ENCODE measurements at places on chromosomes 4 and X.

DNA sequence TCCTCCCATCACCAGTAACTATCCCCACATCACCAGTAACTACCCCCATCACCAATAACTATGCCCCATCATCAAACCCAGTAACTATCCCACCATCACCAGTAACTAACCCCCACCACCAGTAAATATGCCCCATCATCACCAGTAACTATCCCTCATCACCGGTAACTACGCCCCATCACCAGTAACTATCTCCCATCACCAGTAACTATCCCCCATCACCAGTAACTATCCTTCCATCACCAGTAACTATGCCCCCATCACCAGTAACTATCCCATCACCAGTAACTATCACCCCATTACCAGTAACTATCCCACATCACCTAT lies 2.9 kb downstream of the ASMTL start:
- DNase-seq, result no peak

DNA sequence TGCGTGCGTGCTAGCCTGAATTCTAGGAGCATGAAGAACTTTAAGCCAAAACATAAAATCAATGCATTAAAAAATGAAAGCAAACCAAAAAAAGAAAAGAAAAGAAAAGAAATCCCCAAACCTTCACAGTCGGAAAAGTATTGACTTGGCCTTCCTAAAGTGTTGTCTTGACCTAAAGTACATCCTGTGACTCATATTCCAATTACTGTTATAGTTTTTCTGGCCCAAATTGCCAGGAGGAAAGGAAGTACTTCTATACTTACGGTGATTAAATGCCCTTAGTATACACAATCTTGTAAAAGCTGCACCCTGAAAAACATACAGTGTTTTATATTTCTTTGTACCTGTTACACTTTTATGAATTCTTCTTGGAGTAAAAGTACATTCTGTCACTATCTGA lies 512.8 kb downstream of the ANKRD50 start:
- DNase-seq, result no peak

- DNase-seq, result peak; percentile 7
These were observed 41.2 kb upstream of the PDGFC start for GRCh38 chr4:157012781-157013180.

DNA sequence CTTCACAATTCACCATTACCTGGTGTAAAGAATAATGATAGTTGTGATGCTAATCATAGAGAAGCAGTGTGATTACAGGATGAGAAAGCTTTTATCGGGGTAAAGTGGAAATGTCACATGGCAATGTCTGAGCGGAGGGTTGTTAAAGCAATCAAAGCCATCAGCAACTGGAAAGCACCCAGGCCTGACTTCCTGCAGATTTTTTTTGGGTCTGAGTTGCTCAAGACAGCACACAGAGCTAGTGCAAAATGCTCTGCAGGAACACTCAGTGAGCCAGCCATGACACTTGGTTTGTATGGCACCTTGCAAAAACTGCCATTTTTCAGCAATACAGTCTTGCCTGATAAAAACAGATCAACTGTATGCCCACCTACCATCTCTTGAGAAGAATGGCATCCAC lies 152.9 kb downstream of the COL4A6 start:
- DNase-seq, result no peak

GRCh38 chrX:35046660-35047296 lies 104.2 kb downstream of the FAM47B start:
- DNase-seq, result peak; percentile 7

GRCh38 chr4:15704129-15704528 lies 1.3 kb downstream of the BST1 start:
- no peak for DNase-seq

DNA sequence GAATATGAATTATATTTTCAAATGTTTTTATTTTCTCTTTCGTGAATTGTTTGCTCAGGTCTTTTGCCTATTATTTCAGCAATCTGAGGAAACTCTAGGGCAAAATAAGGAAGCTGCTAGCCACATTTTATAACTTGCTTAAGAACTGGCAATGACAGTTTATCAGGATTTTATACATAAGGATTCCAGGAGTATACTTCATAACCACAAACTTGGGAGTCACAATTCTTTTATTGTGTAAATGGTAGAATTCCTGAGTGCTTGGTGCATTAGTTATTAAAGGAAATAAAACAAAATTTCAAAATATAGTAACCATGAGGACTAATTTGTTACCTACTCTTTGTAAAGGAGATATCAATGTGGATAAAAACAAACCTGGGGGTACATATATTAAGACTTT lies 54.4 kb downstream of the PALLD start:
- DNase-seq, result peak; percentile 40

DNA sequence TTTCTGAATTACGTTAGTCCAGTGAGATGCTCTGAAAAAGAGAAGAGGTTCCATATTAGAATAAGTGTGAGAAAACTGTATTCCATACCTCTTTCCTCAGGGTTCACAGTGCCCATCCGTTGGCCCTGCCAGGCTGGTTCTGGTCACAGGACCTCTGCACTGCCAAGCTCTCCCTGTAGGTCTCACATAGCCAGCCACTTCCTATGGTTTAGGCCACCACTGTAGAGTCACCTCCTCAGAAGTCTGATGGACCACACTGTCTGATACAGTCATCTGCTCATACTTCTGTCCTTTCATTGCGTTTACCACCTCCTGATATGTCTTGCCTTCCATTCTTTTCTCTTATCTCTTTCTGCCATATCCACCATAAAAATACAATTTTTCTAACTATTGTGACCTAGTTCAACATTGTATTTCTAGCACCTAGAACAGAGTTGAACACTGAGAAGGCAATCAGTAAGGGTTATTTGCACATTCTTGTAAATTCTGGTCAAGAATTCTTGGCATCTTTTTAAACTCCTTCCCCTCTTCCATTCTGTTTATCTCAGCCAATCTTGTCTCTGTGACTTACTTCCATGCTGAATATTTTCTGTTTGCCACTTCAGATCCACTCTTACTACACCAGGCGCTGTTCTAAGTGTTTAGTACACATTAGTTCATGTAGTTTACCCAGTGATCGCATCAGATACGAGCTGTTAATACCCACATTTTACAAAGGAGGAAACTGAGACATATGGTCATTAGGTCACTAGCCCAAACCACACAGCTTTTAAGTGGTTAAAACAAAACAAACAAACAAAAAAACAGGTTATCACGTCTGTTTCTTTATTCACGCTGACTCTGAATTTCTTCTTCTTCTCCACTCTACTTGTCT lies 125.6 kb downstream of the CBR4 start:
- no peak for DNase-seq

GRCh38 chr4:176303938-176304337 lies 15.8 kb upstream of the SPCS3 start:
- no peak for DNase-seq

- DNase-seq, result no peak
These were observed 7.7 kb downstream of the TLR7 start for GRCh38 chrX:12874581-12874980.

GRCh38 chrX:48560681-48561080 lies 13.6 kb upstream of the RBM3 start:
- no peak for DNase-seq

DNA sequence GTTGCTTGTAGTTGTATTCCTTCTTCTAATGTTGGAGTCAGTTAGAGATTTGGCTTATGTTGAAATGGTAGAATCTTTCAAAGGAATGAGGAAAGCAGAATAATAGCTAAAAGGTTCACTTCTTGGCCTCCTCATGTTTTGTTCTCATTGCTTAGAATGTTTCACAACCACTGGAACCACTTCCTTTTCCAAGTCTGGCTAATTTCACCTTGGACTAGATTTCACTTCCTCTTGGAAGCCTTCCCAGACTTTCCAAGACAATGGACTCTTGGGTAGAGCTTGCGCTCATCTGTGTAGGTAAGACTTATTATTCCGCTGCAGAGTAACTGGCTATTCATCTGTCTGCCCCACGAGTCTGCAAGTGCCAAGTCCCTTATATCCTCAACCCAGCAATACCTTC lies 8.3 kb downstream of the SPATA18 start:
- no peak for DNase-seq

GRCh38 chr4:13902146-13902545 lies 274.6 kb upstream of the BOD1L1 start:
- no peak for DNase-seq

GRCh38 chr4:129043523-129043922 lies 49.8 kb downstream of the SCLT1 start:
- peak; percentile 10 for DNase-seq

- DNase-seq, result no peak
These were observed 235.3 kb downstream of the AR start for GRCh38 chrX:67779099-67779498.

GRCh38 chrX:154441564-154441963 lies 2.4 kb upstream of the FAM50A start:
- no peak for DNase-seq

DNA sequence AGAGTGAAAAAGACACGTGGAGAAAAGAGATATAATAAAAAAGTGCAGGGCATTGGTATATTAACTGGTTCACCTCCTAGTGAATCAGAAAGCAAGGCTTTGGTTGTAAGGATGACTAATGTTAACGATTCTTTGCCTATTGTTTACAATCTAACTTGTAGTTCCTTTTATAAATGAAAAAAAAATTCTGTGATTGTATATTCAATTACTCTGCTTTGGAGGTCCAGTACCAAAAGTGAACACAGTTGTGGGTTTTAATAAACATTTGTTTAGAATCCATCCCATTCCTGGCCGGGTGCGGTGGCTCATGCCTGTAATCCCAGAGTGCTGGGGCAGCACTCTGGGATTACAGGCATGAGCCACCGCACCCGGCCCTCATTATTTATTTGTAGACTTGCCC lies 36.9 kb upstream of the PRSS12 start:
- peak; percentile 23 for DNase-seq

- DNase-seq, result no peak
These were observed 99.1 kb downstream of the NHSL2 start for GRCh38 chrX:72009731-72010130.

DNA sequence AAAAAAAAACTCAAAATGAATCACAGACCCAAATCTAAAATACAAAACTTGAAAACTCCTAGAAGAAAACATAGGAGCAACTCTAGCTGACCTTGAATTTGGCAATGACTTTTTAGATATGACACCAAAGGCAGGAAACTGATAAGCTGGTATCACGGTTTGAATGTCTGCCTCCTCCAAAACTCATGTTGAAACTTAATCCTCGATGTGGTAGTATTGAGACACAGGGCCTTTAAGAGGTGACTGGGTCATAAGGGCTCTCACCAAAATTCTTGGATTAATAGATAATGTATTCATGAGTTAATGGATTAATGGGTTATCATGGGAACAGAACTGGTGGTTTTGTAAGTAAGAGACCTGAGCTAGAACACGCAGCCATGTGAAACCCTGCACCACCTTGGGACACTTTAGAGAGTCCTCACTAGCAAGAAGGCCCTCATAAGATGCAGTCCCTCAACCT lies 40.5 kb downstream of the FRYL start:
- DNase-seq, result no peak

DNA sequence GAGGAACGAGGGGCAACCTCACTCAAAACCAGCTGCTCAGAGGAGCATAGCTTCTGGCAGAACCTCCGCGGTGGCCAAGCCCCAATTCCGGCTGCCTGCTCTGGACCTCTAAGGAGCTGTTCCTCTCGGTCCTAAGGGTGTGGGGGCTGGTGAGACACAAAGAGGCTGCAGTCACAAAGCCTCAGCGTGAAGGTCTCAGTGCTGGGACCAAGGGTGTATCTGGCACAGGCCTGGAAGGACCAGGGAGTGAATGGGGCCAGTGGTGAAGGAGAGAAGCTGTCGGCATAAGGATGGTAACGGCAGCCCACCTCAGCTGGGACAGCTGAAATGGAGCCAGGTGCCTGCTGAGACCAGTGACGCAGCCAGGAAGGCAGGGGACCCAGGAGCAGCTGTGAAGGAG lies 5.3 kb downstream of the PDE6B start:
- DNase-seq, result no peak

GRCh38 chr4:151553874-151554273 lies 144.9 kb downstream of the FHIP1A start:
- DNase-seq, result no peak

DNA sequence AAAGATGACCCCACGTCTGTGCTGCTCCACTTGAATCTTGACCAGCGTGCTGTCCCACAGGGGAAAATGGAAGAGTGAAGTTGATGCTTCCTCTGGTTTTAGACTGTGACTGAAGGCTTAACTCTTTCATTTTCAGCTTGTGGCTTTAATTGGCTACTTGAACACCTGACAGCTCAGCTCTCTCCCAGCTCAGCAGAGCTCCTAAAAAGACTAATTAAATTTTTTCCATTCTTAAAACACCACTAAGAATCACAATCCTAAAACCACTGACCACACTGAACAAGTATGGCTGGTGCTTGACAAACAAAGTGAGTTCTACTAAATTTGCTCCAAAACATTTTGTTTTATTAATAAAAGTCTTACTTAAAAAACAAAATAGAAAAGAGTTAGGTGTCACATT lies 71.7 kb downstream of the SRPX start:
- no peak for DNase-seq

DNA sequence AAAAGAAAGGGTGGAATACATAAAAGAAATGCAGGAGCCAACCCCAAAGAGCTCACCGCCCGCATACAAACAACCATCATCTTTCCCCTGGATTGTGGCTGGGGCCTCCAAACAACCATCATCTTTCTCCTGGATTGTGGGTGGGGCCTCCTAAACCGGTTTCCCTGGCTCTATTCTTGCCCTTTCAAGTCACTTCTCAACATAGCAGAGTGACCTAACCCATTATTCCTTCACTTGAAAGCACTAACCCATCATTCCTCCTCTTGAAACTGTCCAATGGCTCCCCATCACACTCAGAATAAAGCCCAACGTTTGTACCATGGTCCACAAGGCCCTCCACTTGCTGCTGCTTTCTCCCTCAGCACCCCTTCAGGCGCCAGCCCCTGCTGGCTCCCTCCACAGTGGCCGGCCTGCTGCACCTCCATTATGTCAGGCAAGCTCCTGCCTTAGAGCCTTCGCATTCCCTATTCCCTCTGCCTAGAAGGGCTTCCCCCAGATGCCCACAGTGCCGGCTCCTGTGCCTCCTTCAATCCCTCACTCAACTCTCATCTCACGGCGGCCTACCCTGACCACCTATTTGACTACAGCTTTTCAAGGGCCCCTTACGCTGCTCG lies 24.1 kb downstream of the SMIM43 start:
- no peak for DNase-seq

GRCh38 chrX:38799995-38800580 lies 1.2 kb upstream of the MID1IP1 start:
- DNase-seq, result no peak

- no peak for DNase-seq
These were observed 509.1 kb downstream of the PPP4R3C start for GRCh38 chrX:26954029-26954428.

GRCh38 chrX:153448556-153449367 lies 2.9 kb upstream of the TREX2 start:
- no peak for DNase-seq

DNA sequence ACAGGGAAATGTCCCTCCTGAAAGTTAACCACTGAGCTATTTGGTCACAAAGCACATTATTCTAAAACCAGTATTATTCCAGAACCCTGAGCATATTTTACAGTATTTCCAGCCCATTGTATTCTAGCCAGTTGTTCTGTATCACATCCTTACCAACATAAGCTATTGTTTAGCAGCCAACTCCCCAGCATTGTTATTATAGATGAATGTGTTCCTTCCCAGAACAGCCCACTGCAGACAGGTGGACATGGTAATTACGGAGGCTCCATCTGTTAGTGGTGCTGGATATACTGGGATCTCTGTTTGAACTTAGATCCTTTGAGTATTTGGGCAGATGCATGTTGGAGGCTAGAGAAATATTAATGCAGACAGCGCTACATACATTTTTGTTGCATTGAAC lies 126.1 kb downstream of the MGST2 start:
- DNase-seq, result no peak

- DNase-seq, result no peak
These were observed 41.6 kb downstream of the KANTR start for GRCh38 chrX:53135581-53135980.
